ENCODE measurements at places on chromosomes 5 and 9.

GRCh38 chr5:33346534-33346933 lies 94.2 kb upstream of the TARS1 start:
- no peak for DNase-seq

GRCh38 chr5:108361771-108362170 lies 20.1 kb downstream of the FBXL17 start:
- no peak for DNase-seq

DNA sequence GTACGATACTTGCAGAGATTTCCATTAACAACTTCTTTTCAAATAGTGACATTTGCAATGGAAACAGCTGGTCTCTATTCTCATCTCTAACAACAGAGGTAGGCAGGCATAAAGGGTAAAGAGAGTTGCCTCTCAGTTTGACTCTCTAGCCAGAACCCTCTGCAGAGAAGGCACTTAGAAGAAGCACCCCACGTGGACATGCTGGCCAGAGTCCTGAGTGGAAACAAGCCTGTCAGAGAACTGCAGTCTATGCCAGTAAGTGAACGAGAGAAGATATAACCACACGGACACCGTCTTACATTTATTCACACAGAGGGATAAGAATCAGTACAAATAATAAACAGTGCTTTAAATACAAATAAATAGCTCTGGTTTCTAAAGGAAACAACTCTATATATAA lies 11.0 kb upstream of the LHX6 start:
- DNase-seq: no peak

- DNase-seq: no peak
Observed at GRCh38 chr9:114250235-114250568, 72.7 kb upstream of the ORM1 start.

GRCh38 chr5:116130471-116130870 lies 45.6 kb downstream of the COMMD10 start:
- DNase-seq: no peak

Measured in activated CD4-positive, alpha-beta T cell treated with anti-CD3 and anti-CD28 coated beads, Interleukin-2, amount 50 U/mL, for 16 hours (primary cell).